ENCODE measurements at places on chromosomes 7 and 10.

GRCh38 chr7:132656846-132657776 is 80.8 kb upstream of the PLXNA4 start:
- no peak for DNase-seq

GRCh38 chr10:42877496-42878030 is 95.0 kb downstream of the BMS1 start:
- DNase-seq, result no peak

- peak; percentile 89 for DNase-seq
These were observed 20.5 kb downstream of the STRA8 start for GRCh38 chr7:135253851-135254771.

DNA sequence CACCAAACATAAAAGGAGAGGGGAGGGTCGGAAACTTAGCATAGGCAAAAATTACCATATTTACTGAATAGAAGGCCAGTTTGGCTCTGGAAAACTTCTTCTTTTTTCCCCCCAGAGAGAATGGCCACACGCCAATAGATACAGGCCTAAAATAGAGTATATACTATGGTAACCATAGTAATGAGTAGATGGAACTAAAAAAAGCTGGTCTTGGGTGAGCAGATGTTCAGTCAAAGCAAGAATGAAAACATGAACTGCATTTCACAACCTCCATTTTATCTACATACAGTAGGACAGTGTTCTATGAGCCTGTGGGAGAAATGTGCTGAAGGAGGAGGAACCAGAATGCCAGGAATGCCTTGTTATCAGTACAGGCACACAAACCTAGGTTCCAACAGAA is 141.7 kb upstream of the SEMA3A start:
- DNase-seq, result no peak
